CD4-positive, alpha-beta T cell treated with Interleukin-15 for 1 hour (primary cell): ENCODE measurements at places on chromosomes 11 and 22.

GRCh38 chr22:17841836-17842235 is 67.6 kb upstream of the BID start:
- no peak for DNase-seq

GRCh38 chr11:130947481-130947880 is 31.2 kb upstream of the SNX19 start:
- no peak for DNase-seq

DNA sequence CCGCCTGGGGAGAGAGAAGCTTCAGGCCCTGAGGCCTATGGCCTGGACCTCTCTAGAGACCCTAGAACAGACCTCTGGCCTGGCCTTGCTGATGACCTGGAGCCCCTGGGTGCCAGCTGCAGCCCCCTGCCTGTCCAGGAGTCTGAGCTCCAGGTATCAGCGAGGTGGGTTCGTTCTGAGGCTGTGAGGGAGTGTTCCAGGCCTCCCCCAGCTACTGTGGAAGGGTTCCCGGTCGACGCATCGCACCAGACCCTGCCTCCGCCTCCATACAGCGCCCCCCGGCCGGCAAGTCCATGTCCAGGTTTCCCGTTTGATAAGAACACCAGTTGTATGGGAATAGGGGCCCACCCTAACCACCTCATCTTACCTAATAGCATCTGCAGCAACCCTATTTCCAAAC is 111.1 kb downstream of the KCNQ1 start:
- no peak for DNase-seq

- DNase-seq, result no peak
These were observed 125.2 kb upstream of the SNX19 start for GRCh38 chr11:131041331-131042040.

GRCh38 chr11:109184376-109184775 is 237.6 kb upstream of the C11orf87 start:
- no peak for DNase-seq

- no peak for DNase-seq
These were observed 224.7 kb downstream of the SNX19 start for GRCh38 chr11:130691581-130691980.

- DNase-seq, result peak; percentile 23
These were observed 22.9 kb upstream of the ARHGAP8 start for GRCh38 chr22:44729391-44730021.

DNA sequence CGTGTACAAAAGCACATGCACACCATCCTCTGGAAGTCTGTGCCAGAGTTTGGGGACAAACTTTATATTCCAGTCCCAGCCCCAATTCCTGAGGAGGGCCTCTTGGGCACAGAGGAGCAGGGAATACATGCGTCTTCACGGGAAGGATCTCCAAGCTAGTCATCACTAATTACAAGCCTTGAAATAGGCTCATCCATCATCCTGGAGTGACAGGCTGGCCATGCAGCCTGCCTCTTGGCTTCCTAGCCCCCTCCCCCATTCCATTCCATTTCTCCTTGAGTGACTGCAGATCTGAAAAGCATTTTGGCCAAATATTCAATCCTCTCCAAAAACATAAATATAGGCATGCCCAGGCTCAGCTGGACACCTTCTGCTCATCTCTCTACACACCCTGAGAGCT is 24.8 kb downstream of the SERPING1 start:
- DNase-seq, result no peak

GRCh38 chr11:109993786-109994185 is 99.4 kb upstream of the ZC3H12C start:
- DNase-seq, result no peak

GRCh38 chr11:8480858-8481257 is 113.2 kb downstream of the STK33 start:
- DNase-seq, result no peak

- DNase-seq, result no peak
These were observed 130.1 kb downstream of the SOX6 start for GRCh38 chr11:16226245-16226644.

GRCh38 chr11:90344546-90344945 is 121.7 kb upstream of the CHORDC1 start:
- DNase-seq, result no peak

- no peak for DNase-seq
These were observed 154.9 kb downstream of the MPPED1 start for GRCh38 chr22:43566561-43567332.

GRCh38 chr11:119728211-119728626 is 781 bp downstream of the NECTIN1 start:
- no peak for DNase-seq

GRCh38 chr11:78603792-78604191 is 29.1 kb upstream of the NARS2 start:
- no peak for DNase-seq

DNA sequence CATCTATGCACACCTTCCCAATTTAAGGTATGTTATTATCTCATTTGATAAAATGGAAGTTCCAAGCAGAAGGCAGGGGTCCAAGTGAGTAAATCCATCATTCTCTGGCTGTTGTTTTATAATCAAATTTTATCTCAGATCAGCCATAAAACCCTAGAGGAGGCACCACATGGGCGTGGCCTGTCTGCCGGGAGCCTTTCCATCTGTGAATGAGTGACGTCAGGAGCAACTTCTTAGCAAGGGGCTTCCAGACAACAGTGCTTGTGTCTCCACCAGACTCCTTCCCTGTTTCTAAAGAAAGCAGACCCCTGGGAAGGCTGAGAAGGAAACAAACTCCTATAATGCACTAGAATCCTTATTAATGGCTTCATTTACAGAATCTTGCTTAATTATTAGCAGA is 13.5 kb downstream of the SEZ6L start:
- no peak for DNase-seq

DNA sequence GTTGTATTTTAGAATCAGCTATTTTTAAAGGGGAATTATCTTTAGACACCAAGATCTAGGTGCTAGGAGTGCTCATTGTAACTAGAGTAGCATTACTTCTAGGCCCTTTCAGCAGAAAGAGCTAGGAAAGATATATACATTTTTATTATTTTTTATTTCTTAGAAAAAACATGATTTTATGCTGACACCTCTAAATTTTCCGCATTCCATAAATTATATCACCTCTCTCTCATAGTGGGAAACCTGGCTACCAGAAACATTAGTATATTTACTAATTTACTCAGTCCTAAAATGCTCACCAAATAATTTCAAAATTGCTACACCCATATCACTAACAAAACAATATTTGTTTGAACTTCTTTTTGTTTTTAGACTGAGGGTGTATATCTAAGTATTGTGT is 32.1 kb upstream of the SLC36A4 start:
- DNase-seq, result no peak

- no peak for DNase-seq
These were observed 99.4 kb downstream of the SHANK2 start for GRCh38 chr11:71153005-71153390.

DNA sequence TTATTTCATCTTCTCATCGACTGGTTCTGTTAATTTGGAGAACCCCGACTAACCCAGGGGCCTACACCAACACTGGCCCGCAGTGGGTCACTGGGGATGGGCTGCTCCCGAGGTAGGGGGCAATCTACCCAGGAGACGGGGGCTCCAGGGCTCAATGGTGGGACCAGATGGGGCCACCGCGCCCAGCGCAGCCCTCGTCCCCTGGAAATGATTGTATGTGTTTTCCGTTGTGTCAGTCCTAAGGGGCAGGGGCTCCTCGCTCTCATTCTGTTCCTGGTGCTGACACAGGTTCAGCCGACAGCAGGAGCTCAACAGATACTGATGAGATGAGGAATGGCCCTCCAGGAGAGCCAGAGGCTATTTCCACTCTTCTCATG is 20.7 kb downstream of the A4GALT start:
- DNase-seq, result no peak

GRCh38 chr11:67613960-67614715 is 7.4 kb downstream of the NDUFV1 start:
- peak; percentile 93 for DNase-seq

DNA sequence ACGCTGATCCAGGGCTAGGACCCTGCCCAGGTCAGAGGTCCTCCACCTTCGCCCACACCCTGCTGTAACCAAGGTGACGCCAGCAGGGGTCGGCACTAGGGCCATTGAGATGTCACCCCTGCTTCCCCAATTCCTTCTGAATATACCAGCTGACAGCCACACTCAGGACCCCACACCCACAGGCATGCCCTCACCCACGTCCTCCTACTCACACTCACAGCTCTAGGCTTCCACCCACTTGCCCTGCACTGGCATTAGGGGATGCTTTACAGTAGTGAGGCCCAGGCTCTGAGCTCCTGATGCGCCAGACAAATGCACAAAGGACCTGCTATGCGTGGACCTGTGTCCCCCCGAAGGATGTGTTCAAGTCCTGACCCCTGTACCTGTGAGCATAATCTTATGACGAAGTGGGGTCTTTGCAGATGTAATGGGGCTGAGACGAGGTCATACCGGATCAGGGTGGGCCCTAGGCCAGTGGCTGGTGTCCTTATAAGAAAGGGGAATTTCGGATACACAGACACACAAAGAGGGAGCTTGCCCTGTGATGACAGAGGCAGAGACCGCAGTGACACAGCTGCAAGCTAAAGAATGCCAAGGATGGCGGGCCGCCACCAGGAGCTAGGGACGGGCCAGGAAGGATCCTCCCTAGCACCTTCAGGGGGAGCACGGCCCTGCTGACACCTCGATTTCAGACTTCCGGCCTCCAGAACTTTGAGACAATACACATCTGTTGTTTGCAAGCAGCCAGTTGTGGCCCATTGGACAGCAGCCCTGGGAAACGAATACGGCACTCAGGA is 11.2 kb downstream of the WNT11 start:
- no peak for DNase-seq

- DNase-seq, result no peak
These were observed 624.7 kb upstream of the B3GAT1 start for GRCh38 chr11:135036488-135037297.

GRCh38 chr22:49512487-49513165 is 315.0 kb downstream of the BRD1 start:
- no peak for DNase-seq

DNA sequence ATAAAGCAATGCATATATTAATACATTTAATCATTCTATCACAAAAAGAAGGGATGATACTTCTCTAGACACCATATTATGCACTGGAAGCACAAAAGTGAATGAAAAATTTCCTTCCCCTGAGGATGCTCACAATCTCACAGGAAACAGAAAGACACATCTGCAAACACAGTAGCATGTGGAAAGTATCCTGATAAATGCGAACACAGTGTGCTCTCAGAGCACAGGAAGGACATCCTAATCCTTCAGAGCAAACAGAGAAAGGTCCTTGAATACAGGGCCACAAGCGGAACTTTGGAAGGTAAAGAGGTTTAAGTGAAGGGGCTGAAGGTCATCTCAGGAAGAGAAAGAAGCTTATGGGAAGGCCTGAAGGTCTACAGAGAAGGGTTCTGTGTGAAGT is 524.6 kb upstream of the LRRC4C start:
- DNase-seq, result no peak

DNA sequence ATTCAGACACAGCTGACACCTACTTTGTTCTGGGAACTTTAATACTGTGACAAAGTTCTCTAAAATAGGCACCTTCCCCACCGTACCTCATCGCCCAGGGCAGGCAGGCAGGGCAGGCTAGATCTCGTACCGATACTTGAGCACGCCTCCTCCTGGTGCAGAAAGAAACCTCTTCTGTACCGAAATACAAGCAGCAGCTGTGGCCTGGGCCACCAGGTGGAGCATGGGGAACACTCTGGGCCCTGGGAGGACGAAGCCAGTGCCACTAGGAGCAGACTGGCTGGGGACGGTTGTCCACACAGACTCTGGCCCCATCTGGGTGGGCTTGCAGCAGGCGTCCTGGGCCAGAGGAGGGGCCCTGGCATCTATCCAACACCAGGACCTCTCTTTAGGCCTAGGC is 12.8 kb downstream of the PMM1 start:
- no peak for DNase-seq

- no peak for DNase-seq
These were observed 11.5 kb downstream of the ZNF74 start for GRCh38 chr22:20405291-20405930.

GRCh38 chr22:31286360-31287255 is 5.7 kb downstream of the PIK3IP1 start:
- DNase-seq, result peak; percentile 80
